ENCODE measurements at places on chromosomes 5 and 9. TPM values are rescaled to one million over a fixed set of nuclear protein-coding genes. Genes with fewer than 3 reads are reported as not detected.
A peak's percentile ranks its signal among the peaks of the same experiment; 100 is the strongest.

SPARC gene
- total RNA-seq = 7,643 TPM

FOXE1 gene
- total RNA-seq = 1.2 TPM

PRELID2 gene
- total RNA-seq = 64.8 TPM

PKN3 gene
- 1.7 TPM for total RNA-seq

ARHGEF28 gene
- 13.7 TPM for total RNA-seq

NR2F1 gene
- 32.7 TPM for total RNA-seq

IFNK gene
- 2.4 TPM for total RNA-seq

FBP2 gene
- not detected for total RNA-seq

PCDHB4 gene
- 2.9 TPM for total RNA-seq

DNA sequence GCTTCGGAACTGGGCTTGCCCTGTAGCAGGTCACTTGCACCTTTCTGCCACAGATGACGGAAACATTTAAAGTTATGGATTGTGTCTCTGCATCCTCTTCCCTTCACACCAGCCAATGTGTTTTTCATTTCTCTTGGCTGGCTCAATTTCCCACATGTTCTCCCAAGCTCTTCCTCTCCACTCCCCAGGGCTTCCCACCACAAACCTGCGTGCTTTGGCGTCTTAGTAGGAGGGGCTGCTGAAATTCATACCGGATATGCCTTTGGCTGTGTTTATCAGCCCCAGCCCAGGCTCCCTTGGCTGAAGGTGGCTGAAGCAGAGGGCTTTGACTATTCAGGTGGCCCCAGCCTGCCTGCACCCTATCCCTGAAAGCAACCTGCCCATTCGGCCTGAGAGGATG lies 32.1 kb downstream of the ADRB2 start:
- DNase-seq = no peak

GRCh38 chr9:115456515-115456914 lies 338.6 kb upstream of the TNC start:
- peak; percentile 48 for DNase-seq

GRCh38 chr9:14358523-14358922 lies 44.6 kb upstream of the NFIB start:
- DNase-seq = no peak

- DNase-seq = peak; percentile 41
These were observed 17.5 kb upstream of the ROPN1L start for GRCh38 chr5:10424124-10424731.

GRCh38 chr5:147465747-147466146 lies 44.1 kb downstream of the DPYSL3 start:
- DNase-seq = no peak

DNA sequence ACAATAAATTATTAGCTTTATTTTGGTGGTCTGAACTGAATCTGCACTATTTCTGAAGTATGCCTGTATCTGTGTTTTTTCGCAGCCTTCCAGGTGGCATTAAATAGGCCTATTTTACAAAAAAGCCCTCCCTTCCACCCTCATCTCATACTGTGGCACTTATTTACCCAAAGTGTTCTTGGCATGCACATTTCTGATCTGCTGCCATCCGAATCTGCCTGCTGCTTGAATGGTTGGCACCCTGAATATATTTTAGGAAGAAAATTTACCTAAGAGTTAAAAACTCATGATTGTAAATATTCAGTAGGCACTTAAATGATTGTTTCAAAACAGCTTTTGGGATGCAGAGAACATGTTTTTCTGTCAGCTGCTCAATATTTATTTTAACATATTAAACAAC lies 150.1 kb downstream of the SLC28A3 start:
- no peak for DNase-seq

GRCh38 chr5:85263125-85263524 lies 878.4 kb upstream of the EDIL3 start:
- DNase-seq = no peak

GRCh38 chr9:100084734-100085133 lies 14.1 kb downstream of the ERP44 start:
- no peak for DNase-seq

- no peak for DNase-seq
These were observed 2071.2 kb upstream of the CDH6 start for GRCh38 chr5:29122306-29122705.

DNA sequence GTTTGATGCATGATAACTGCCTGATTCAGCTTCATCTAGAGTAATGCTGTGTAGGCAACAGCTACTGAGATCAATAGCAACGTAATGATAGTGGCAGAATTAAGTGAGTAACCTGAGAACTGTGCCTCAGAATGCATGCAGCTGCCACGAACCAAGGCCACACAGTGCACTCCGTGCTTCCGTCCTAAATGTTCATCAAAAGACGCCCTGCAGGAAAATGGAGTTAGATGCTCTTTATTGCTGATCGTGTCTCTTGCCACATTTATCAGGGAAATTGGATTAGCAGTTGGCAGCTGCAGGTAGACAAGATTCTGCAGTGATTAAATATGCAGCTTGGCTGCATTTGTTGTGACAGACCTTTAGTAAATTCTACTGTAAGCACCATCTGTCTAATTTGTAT lies 107.7 kb upstream of the TLX3 start:
- no peak for DNase-seq

DNA sequence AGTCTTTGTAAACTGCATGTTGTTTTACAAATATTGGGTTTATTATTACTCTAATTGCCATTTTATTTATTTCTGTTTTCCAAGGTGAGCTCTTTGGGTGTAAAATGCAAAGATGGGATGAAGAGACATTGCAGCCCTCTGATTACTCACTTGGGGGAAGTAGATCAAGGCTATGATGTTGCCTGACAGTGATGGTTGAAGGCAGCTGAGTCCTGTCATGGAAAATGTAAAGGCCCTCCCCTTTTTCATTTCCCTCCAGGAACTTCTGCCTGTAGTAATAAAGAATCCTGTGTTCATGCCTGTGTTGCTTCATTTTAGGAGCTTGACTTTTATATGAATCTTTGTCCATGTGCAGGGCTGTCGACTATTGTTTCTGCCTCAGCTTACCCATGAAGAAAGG lies 605.4 kb upstream of the CLINT1 start:
- DNase-seq = no peak

- DNase-seq = no peak
These were observed 158.2 kb downstream of the OLFM1 start for GRCh38 chr9:135245482-135246247.

DNA sequence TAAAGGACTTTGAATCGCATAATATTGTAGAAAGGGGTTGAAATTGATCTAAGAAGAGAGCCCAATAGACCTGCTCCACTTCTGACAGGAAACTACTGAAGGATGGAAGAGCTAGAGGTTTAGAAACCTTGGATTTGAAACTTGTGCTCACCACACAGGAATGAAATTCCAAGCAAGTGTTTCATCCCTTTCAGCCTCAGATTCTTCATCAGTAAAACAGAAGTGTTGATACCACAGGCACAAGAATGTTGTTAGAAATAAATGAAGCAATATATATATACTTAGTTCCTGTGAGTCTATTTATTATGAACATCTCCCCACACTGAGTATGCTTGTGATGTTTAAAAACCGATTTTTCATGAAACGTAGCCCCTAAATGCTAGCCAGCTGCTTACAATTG lies 43.8 kb downstream of the PRRC1 start:
- no peak for DNase-seq

GRCh38 chr5:142048272-142048671 lies 35.4 kb upstream of the GNPDA1 start:
- no peak for DNase-seq

GRCh38 chr5:134526483-134527155 lies 1.1 kb downstream of the JADE2 start:
- DNase-seq = no peak

DNA sequence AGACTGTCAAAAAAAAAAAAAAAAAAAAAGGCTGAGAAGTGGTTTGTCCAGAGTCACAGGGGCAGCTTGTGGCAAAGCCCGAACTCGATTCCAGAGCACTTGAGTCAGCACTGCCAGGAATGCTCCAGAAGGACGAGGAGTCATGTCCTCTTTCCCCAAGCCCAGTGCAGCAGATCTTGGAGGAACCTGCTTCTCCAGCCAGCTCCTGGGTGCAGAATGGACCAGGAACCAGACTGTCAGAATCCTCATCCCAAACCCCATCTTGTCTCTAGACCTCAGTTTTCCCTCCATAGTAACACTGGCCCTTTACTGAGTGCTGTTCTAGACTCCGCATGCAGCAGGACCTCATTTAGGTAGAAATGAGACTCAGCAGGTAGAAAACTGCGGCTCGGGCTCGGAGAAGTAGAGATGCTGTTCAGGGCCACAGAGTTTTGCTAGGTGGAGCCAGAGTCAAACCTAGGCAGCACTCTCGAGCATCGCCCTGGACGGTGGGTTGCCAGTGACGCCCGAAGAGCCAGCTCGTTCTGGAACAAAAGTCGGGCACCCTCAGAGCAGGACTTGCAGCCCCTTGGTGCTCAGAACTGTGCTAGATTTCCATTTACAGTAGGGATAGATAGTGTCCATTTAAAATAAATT lies 15.4 kb downstream of the CD74 start:
- no peak for DNase-seq

Measured in umbilical cord (tissue), 2 donors.